ENCODE measurements at places on chromosomes 5 and 9.

DNA sequence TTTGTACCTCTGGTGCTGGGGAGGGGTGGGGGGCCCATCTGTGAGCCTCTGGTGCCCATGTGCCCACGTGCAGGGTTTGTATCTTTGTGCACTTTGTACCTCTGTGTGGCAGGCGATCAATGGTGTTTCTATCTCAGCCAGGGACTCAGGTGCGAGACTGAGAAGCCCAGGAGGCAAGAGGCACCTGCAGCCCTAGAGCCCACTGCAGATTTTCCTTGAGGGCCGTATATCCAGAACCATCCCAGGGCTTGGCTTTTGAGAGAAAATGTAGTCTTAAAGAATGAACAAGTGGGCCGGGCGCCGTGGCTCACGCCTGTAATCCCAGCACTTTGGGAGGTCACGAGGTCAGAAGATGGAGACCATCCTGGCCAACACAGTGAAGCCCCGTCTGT lies 52.2 kb upstream of the KCNMB1 start:
- DNase-seq = no peak

DNA sequence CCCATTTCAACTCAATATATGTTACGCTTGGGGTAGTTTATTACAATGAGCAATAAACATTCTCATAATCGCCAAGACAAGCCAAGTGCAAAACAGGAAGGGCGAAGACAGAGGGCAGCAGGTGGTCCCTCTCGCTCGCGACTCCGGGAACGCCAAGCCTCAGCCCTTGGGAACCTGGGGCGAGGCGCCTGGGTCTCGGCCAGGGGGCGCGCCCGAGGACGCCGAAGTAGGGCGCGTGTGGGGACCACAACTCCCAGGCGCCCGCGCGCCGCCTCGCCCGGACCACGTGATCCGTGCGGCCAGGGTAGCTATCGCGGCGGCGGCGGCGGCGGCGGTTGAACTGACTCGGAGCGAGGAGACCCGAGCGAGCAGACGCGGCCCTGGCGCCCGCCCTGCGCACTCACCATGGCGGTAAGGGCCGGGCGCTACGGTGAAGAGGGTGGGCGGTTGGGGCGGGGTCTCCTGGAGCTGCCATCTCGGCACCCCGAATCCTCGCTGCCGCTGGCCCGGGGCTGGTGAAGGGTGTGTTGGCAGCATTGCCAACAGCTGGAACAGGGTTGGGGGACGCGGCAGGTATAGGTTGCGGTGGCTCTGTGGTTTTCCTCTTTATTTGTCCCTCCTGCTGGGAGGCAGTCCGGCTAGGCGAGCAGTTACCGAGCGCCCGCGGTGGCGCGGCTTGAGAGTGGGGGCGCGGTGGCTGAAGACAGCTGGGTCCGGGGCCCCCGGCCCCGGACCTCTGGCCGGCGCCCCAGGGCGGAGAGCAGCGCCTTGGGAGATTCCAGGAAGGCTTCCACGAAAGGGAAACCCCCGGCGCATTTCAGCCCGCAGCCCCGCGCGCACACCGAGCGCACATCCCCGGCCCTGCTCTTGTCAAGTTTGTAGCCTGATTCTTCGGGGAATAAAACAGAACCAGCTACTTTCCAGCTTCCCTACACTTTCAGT lies at the start of gene SLC31A2:
TSS of gene SLC31A2 (plus strand) at position 338 of the 942 bp plus-strand sequence. CDS start at position 406, 68 bp downstream.
- peak; percentile 91 for DNase-seq

DNA sequence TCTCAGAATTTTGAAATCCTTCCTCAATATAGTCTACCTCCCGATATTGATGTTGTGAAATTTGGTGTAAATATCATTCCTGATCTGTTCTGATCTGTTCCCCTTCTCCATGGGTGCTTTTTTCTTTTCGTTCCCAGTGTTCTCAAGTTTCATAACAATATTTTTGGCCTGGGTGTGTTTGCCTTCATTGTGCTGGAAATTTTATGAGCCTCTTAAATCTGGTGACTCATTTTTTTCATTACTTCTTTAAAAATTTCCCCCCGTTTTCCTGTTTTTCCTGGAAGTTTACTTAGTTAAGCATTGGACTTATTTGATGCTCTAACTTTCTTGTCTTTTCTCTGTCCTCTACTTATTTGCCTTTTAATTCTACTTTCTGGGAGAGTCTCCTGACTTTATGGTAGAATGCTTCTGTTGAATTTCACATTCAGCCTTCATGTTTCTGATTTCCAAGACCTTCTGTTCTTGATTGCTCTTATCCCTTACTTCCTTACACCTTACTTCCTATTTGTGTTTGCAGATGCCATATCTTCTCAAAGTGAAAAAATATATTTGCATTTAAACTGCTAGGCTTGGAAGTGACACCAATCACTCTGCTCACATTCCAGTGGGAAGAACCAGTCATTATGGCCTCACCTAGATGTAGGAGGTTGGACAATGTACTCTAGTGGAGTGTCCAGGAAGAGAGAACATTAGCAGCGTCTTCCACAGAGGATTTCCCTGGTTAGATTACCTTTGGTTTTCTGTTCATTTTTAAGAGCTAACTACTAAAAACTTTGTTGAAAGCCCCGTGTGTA lies 441.9 kb downstream of the ARHGEF28 start:
- no peak for DNase-seq

DNA sequence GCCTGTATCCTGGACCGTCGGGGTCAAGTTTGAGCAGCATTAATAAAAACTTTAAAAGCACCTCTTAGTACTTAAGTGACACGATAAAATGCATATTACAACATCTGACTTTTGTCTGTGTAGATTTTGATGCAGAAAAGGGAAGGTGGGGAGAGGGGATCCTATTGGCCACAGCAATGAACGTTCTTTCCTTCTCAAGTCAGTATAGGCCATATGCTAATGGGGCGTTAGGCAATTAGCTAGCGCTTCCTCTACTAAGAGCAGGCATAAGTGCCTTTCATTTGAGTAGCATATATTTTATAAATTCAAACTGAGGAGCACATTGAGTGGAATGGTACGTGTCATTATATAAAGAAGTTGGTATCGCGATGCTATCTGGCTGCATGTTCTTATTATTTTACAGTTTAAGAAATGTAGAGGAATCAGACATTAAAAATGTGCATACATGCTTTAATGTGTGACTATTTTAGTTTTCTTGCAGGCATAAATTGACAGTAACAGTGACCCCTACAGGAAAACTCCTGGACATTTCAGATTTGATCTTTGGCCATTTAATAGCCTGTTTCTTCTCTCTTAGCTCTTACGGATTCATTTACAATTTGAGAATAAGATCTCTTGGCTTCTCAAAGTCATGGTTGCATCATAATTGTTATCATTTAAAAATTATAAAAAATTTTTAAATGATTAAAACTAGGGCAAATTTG lies 1.1 kb upstream of the GNA14 start:
- peak; percentile 50 for DNase-seq

GRCh38 chr5:61589946-61590345 lies 257.9 kb downstream of the ZSWIM6 start:
- DNase-seq = no peak

DNA sequence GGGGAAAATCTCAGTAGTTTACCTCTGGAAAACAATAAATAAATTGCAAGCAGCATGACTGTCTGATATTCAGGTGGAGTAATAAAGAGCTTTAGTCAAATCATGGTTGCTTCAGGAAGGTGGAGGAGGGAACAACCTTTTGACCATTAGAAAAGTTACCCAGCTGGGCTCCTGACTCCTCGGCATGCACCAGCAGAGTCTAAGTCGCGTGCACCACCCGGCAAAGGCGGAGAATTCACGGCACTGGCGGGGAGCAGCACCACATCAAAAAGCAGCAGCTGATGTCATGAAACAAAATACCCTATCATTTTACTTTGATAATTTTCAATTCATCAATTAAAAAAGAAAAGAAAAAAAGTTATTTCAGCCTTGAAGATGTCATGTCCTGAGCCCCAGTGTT lies 34.6 kb downstream of the EBF1 start:
- no peak for DNase-seq

All from OCI-M1 (cell line).